ENCODE measurements at places on chromosomes 1 and 21. TPM values are rescaled to one million over a fixed set of nuclear protein-coding genes. Genes with fewer than 3 reads are reported as not detected.
A peak's percentile ranks its signal among the peaks of the same experiment; 100 is the strongest.

CD164L2 gene
- not detected for total RNA-seq

ACOT7 gene
- total RNA-seq, result 16.1 TPM

PAQR6 gene
- not detected for total RNA-seq

HAO2 gene
- not detected for total RNA-seq

MATN1 gene
- 0.85 TPM for total RNA-seq

RAP1GAP gene
- 0.64 TPM for total RNA-seq

WNT2B gene
- total RNA-seq, result 4.8 TPM

SPATA17 gene
- not detected for total RNA-seq

GRCh38 chr1:160578175-160578524 is 1.1 kb downstream of the CD84 start:
- no peak for DNase-seq

DNA sequence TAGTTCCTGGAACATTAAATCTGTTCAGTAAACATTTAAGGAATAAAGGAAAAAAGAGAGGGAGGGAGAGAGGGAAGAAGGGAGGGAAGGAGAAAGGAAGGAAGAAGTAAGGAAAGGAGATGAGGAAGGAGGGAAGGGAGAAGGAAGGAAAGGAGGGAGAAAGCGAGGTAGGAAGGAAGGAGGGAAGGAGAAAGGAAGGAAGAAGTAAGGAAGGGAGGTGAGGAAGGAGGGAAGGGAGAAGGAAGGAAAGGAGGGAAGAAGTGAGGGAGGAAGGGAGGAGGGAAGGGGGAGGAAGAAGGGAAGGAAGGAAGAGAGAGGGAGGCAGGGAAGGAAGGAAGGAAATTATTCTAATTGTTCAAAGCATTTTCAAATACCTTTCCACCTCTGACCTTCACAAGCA is 77.2 kb upstream of the JUN start:
- DNase-seq, result no peak

DNA sequence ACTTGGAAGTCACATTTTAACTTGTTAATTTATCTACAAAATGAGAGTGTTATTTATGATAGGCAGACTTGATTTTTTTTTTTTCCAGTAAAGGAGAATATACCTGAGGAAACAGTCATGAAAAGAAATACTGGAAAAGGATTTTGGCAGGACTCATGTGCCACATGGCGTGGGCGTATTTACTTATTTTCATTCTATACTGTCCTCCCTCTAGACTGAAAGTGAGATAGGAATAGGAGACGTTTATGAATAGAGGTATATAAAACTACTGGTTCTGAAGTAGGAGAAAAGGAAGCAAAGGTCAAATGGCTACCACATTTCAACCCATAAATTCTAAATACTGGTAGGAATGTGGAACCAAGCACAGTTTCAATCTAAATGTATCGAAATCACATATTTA is 94.8 kb upstream of the MPC2 start:
- DNase-seq, result no peak

GRCh38 chr1:85317560-85317959 is 41.1 kb upstream of the BCL10 start:
- no peak for DNase-seq

DNA sequence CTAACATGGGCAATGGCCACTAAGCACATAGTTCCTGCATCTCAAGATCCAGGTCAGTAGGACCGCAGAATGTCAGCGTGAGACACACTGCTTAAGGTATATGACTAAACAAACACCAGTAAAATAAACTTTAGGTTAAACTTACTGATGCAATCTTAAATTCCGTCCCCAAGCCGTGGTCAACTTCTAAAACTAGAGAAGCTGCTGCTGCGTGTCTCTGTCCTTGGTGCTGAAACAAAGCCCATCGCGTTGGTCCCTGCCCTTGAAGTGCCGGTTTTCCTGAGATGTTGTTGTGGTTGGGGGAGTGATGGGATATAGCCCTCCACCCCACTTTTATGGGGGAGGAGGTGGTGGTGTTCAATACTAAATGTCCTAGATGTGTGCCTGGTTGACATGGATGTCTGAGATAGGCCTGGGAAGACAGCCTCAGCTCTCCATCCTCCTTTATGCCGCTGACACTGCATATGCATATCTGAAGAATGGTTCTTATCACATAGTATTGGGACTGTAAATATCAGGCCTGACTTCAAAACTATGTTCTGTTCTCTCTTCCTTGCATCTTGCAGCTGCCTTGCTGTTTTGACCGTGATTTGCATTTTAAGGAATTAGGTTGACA is 72.0 kb upstream of the KCNA3 start:
- no peak for DNase-seq

- DNase-seq, result peak; percentile 89
These were observed 84.2 kb downstream of the SH3GLB1 start for GRCh38 chr1:86788300-86789206.

DNA sequence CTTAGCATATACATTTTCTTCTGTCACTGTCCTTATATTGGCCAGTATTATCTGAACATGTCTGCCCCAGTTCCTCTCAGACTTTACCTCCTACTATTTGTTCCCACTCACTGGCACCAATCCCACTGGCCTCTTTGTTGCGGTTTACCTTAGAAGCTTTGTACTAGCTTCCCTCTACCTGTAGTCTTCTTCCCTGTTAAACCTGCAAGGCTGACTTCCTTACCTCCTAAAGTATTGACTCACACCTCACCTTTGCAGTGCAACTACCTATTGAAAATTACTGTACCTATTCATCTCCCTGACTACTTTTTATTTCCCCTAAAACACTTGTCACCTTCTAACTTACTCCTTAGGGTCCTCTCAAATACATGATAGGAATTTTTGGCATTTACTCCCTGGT is 111.1 kb downstream of the CLEC20A start:
- DNase-seq, result no peak

DNA sequence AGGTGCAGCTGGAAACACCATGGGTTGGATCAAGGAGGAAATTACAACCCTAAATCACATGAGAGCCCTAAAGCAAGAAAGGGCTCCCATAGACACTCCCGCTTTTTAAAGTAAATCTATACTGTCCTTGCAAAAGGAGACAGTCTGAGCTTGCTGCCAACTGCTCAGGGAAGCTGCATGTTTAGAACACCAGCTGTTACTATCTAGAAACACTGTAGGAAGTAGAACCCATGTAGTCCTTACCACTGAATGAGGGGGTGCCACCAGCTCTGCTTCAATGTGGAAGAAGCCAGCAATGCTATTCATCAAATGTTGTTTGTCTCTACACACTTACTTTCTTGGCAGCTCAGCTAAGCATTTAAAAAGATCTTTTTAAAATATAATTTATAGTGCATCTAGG is 79.8 kb downstream of the PIGK start:
- DNase-seq, result no peak

- no peak for DNase-seq
These were observed 48.2 kb downstream of the RPE65 start for GRCh38 chr1:68401506-68401905.

- DNase-seq, result no peak
These were observed 2.5 kb downstream of the PPP1R15B start for GRCh38 chr1:204409123-204409522.

DNA sequence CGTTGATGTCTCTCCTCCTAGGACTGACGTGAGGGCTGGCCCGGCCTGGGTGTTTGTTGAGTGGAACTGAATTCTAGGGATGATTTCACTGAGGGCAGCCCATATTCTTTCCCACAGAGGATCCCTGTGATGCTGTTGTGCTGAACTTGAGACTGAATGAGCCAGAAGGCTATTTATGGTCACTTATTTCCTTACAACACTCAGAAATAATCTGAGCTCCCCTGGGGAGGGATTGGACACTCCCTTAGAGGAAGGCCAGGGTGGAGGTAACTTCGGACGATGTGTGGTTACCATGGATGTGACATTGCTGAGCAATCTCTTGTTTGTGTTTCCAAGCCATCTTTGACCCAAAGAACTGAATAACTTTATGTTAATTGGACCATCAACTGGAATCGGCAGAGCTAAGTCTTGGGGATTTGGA is 5.1 kb upstream of the TMCO4 start:
- DNase-seq, result no peak

DNA sequence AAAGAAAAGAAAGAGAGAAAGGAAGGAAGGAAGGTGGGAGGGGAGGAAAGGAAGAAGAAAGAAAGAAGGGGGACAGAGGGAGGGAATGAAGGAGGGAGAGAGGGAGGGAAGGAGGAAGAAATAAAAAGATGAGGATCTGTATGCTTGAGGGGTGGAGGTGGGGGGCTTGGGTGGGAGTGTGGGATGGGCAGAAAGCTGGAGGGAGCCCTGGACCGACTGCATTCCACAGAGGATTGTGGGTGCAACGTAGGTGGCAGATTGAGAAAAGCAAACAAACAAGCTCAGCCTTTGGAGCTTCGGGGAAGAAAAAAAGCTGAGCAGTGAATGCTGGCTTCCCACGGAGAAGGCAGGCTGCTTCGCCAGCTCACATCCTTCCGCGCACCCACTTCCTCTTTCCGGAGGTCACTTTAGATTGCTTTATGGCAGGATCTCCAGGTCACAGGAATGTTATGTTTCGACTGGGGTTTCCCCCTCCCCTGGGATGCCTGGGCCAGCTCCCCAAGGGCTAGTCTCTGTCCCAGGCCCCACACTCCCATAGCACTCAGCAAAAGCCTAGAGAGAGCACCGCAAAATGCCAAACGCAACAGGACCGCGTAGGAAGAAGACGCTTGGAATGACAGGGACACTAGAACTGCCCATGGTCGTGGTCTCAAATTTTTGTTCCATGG is 20.7 kb upstream of the LGALS8 start:
- DNase-seq, result no peak

- no peak for DNase-seq
These were observed 41.4 kb downstream of the YARS1 start for GRCh38 chr1:32775640-32776337.

GRCh38 chr21:42193131-42193671 is 25.7 kb upstream of the ABCG1 start:
- no peak for DNase-seq

GRCh38 chr21:44006656-44007055 is 5.5 kb upstream of the TRAPPC10 start:
- no peak for DNase-seq

- DNase-seq, result no peak
These were observed 210.7 kb upstream of the TMPRSS15 start for GRCh38 chr21:18614303-18614702.

DNA sequence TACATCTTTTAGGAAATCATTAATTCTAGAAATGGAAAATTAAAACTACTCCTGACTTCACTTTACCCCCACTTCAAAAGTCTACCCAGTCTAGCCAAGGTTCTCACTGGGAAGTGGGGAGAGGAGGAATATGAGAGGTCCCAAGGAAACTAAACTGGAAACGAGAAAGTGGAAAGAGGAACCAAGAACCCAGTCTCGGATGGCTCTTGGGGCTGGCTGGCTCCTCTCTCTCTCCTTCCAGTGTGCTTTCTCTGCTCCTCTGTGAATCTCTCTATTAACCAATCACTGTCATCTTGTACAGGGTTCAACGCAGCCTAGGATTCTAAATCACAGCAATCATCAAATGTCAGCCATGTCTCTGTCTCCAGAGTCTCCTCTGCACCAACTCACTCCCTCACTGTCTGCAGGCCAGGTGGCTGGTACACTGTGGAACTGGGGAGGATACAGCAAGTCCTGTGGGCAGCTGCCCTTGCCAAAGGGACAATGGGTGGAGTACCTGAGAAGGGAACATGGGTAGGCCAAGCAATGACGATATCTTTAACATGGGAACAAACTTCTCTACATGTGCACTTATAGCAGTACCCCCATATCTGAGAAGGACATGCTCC is 33.7 kb downstream of the GNB1 start:
- no peak for DNase-seq

GRCh38 chr1:80056179-80056578 is 1049.6 kb upstream of the ADGRL4 start:
- DNase-seq, result no peak

GRCh38 chr1:89519779-89520358 is 4.8 kb upstream of the LRRC8B start:
- DNase-seq, result no peak

DNA sequence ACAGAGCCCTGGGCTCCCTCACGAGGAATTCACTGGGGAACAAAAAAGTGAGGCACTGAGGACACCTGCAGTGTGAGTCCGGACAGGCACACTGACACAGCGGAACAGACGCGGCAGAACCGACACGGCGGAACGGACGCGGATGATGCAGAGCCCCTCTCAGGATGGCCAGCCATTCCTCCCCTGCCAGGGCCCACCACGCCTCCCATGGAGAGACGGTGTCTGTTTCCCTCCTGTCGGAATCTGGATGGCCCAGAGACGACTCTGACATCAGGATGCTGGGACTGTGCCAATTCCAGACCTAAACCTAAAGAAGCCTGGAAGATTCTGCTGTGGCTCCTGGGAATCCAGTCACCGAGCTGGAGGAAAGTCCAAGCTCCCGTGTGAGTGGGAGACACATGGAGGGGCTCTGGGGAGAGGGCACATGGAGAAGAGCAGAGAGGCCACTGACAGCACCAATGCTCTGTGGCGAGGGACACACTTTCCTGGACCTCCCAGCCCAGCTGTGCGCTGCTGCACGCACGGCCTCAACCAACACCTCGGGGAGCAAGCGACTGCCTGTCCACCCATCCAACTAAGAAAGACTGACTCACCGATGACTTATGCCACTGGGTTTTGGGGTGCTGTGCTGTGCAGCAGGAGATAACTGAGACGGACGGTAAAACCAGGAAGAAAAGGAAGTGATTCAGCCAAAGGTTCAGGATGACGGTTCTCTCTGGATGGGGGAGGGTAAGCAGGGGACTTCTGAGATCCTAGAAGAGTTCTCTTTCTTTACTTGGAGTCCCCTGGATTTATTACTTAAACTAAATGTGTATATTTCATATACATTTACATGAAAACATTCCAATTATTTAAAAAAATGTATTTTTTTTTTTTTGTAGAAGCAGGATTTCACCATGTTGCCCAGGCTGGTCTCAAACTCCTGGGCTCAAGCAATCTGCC is 23.3 kb downstream of the ZBTB17 start:
- no peak for DNase-seq

- DNase-seq, result no peak
These were observed 3.3 kb downstream of the URB1 start for GRCh38 chr21:32389337-32390015.

GRCh38 chr1:198628067-198628455 is 10.8 kb upstream of the PTPRC start:
- DNase-seq, result no peak

- DNase-seq, result no peak
These were observed 7.3 kb downstream of the EDEM3 start for GRCh38 chr1:184747089-184747955.

GRCh38 chr1:30701258-30701633 is 22.1 kb downstream of the MATN1 start:
- DNase-seq, result no peak

DNA sequence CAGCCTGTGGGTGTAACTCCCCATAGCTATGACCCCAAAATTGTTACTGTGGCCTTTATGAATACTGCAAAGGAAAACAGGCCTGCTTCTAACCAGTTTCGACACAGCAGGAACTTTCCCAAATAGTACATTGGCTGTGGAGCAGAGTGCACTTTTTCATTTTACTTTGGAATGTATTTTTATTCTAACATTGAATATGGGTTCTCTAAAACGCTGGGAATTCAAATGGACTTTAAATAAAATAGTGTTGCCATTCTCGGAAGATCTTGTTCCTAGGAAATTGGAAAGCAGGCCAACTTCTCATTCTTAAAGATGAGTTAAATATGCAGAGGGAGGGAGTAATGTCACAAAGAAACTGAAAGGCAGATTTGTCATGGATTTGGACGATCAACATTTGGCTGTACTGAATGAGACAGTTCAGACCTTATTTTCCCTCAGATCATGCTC is 39.6 kb upstream of the ARHGAP29 start:
- no peak for DNase-seq

GRCh38 chr1:156488566-156489165 is 11.9 kb downstream of the MEF2D start:
- no peak for DNase-seq

GRCh38 chr1:23566304-23566703 is 7.0 kb upstream of the ID3 start:
- DNase-seq, result no peak

All from ascending aorta (tissue), 2 donors.